ENCODE measurements at places on chromosomes 16 and 17.

- DNase-seq: no peak
Measured at GRCh38 chr16:54862529-54862928, 68.1 kb upstream of the IRX5 start.

DNA sequence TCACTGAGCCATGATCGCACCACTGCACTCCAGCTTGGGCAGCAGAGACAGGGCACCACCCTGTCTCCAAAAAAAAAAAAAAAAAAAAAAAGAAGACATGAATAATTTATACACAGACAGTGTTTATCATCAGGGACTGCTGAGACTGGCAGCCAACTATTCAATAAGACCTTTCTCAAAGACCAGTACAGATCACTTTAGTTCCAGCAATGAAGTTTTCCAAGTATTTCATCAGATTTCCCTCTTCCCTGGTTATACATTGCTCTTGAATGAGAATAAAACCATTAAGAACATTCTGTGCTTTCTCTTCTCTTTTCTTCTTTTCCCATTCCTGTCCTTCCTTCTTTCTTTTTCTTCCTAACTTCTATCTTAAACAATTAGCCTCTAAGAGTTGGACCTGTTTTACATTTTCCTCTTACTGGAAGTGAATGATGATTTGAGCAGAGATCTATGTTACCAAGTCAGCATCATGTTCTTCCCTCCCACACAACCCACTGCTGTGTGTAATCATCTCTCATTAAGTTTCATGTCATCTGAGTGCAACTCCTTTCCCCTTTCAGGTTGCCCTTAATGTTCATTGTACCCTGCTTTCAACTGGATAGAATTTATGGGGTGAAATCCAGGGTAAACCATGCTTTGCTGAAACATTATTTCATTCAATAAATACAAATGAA, 35.9 kb upstream of the SMIM36 start:
- DNase-seq: no peak

DNA sequence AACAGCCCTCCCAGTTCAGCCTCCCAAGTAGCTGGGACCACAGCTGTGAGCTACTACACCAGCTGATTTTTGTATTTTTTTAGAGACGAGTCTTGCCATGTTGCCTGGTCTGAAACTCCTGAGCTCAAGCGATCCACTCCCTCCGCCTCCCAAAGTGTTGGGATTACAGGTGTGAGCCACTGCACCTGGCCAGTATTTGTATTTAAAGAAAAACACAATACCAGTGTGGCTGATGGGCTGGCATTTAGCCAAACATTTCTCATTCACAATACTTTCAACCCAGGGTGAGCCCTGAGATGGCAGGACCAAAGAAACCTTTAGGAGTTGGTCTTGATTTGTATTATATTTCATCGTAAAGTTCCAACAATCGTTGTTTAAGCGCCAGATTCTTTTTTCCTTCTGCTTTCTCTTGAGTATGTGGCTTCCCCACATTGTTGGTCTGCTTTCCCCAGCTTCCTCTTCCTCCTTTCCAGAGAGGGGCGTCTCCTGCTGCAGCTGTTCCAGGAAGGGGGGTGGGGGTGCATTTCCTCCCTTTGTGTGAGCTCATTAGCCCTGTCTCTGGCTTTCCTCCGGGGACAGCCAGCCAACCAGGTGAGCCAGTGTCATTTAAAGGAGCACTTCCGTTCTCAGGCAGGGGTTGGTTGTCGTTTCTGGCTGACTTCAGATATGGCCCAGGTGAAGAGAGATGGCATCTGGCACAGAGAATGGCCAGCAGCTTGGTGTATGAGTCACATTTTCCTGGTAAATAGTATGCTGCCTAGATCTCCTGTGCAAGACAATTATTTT, 79.9 kb downstream of the GPRC5B start:
- DNase-seq: no peak

GRCh38 chr17:1110862-1111598, 68.8 kb downstream of the ABR start:
- DNase-seq: peak; percentile 28

- no peak for DNase-seq
Measured at GRCh38 chr16:14106457-14106856, 35.3 kb downstream of the MRTFB start.

- DNase-seq: no peak
Measured at GRCh38 chr16:75109732-75110243, 6.8 kb downstream of the LDHD start.

- DNase-seq: peak; percentile 84
Measured at GRCh38 chr17:17356149-17356930, 53.2 kb downstream of the NT5M start.

- DNase-seq: no peak
Measured at GRCh38 chr16:75326333-75326732, 74.9 kb upstream of the BCAR1 start.
